Adipose tissue (tissue), 3 donors: ENCODE measurements at places on chromosomes 4 and X. TPM values are rescaled to one million over a fixed set of nuclear protein-coding genes. Genes with fewer than 3 reads are reported as not detected.

SSX1 gene
- not detected for polyA plus RNA-seq

SORCS2 gene
- 0.83 TPM for polyA plus RNA-seq

STPG2 gene
- 0.04 TPM for polyA plus RNA-seq

GUCY1B1 gene
- 4.2 TPM for polyA plus RNA-seq

GABRE gene
- polyA plus RNA-seq, result 134 TPM

RHOH gene
- polyA plus RNA-seq, result 2.1 TPM
